Glomerular endothelial cell (primary cell): ENCODE measurements at places on chromosomes 16 and 17.

GRCh38 chr17:80348551-80349150, 66.3 kb upstream of the ENDOV start:
- no peak for DNase-seq

DNA sequence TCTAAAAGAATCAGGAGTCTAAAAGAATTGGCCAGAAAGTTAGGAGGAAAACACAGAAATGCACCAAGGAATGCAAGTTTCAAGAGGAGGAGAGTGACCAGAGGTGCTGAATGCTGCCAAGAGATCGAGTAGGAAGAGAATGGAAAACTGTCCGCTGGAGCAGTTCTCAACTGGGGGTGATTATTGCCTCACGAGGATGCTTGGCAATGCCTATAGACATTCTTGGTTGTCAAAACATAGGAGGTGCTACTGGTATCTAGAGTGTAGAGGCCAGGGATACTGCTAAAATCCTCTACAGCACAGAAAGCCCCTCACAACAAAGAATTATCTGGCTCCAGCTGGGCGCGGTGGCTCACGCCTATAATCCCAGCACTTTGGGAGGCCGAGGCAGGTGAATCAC, 82.1 kb upstream of the NOL11 start:
- no peak for DNase-seq

DNA sequence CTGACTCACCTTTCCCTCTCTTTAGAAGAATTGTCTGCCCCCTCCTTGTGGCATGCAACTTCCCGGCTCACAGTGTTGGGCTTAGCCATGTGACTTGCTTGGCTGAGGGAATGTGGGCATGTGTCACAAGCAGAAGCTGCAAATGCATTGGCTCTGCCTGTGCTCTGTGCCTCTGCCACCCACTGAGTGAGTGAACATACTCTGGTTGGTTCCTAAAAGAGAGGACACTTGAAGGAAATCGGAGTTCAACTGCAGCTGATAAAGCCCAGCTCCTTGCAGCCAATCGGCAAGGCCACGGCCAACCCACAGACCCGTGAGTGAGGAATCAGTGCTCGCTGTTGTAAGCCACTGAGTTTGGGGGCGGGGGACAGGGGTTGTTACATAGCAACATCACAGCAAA, 10.9 kb upstream of the GINS2 start:
- DNase-seq = no peak

GRCh38 chr16:71426880-71427615, 14.8 kb downstream of the TLE7 start:
- DNase-seq = no peak

DNA sequence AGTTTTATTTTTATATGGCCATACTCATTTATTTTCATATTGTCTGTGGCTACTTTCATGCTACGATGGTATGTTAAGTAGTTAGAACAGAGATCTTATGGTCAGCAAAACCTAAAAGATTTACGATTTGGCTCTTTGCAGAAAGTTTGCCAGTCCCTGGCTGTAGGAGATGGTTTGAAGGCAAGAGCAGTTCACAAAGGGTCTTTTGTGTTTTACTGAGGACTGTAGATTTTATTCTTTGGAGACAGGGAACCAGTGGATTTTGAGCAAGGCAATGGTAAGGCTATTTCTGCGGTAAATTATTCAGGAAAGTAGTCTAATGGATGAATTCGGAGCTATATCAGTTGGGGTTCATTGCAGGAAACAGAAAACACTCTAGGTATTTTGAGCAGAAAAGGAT, 90.7 kb downstream of the WWP2 start:
- DNase-seq = no peak

DNA sequence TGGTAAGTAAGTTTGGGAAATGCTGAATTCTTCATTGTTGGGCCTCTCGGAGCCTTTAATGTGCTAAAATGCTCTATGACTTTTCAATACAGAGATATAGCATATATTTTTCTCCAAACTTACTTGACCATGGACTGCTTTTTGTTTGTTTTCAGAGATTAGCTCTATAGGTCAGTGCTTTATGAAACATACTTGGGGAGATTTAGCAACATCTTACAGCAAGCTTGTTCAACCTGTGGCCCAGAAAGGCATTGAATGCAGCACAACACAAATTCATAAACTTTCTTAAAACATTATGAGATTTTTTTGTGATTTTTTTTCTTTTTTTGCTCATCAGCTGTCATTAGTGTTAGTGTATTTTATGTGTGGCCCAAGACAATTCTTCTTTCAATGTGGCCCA, 1.0 kb upstream of the KRTAP3-1 start:
- no peak for DNase-seq

DNA sequence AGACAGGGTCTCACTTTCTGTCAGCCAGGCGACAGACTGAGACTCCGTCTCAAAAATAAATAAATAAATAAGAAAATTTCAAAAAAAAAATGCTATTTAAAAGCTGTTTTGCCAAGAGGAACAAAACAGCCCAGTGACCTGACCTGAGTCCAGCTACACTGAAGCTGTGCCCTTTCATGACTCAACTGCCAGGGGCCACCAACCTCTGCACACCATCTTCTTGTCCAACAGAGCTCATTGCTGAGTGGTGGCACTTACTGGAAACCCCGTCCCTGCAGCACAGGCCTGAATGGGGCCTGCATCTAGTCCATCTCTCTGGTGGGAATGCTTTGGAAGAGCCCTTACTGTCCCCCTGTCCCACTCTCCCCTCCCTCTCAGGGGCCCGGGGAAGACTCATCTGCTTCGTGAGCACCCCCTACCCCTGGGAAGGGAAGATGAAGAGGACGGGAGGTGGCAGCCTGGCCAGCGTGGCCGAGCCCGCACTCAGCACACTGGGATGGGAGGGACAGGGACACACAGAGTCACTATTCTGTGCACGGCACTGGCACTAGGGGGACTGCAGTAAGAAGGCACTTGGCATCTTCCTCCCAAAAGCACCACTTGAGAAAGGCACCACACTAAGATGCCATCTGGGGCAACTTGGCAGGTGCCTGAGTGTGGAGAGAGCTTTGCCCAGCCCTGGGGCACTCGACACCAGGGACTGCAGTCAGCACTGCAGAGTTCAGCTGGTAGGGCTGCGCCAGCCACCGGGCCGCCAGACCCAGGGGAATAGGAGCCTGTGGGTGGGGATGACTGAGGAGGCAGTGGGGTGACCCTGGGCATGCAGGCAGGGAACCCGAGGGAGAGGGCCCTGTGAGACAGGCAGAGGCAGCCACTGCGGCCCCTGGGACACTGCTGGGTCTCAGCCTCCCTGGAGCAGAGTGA, 13.5 kb downstream of the FBXO31 start:
- no peak for DNase-seq

DNA sequence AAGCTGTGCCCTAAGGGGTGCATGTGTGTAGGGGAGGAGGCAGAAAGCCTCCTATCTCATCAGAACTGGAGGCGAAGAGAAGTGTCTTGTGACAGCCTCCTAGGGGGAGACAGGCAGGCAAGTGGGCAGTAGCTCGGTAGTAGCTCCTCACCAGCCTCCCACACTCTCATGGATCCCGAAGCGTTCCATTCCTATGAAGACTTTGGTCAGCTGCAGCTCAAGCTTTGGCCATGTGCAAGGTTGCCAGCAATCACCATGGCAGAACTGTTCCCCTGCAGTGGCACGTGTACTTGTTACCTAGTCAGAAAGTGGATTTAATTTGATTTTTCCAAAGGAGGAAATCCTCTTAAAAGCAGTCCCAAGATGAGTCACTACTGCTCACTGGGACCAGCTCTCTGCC, 6.7 kb downstream of the MRPL58 start:
- DNase-seq = no peak

GRCh38 chr16:17278988-17279387, 191.8 kb downstream of the XYLT1 start:
- DNase-seq = no peak
